ENCODE measurements at places on chromosomes 7 and 10.

- DNase-seq = no peak
Measured at GRCh38 chr7:28885771-28886170, 72.4 kb downstream of the TRIL start.

- no peak for DNase-seq
Measured at GRCh38 chr7:112882991-112883390, 92.8 kb upstream of the TMEM168 start.

DNA sequence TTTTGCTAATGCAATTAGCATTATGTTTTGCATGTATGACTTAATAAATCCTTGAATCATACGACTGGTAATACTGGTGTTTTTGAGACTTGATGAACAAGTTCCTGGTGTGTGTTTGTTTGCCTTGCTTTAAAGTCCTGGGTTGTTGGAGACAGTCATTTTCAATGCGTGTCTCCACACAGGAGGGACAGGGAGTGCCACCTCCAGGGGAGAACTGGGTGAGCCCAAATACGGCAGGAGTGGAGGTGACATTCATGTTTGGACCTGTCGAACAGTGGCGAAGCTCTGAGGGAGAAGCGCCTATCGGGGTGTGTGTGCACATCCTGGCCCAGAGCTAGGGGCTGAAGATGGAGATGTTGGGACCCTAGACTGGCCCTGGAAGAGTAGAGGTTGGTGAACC lies 43.8 kb downstream of the DAGLB start:
- no peak for DNase-seq

GRCh38 chr7:155228894-155229293 lies 68.8 kb upstream of the INSIG1 start:
- DNase-seq = peak; percentile 23

DNA sequence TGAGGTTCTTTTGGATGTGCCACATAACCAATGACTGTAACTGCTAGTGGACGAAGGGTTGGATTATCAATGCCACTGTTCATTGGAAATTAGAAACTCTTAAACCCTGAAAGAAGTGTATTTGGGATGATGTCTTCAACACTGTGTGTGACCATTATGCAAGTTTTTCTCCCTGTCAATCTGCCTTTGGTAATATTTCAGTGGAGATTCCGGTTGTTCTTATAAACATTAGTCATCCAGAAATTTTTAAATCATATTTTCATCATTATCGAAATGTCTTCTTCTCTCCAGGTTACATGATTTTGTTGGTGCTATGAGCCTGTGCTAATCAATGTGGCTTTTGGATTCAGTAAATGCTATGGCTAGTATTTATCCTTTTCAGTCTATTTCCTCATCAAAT lies 61.7 kb upstream of the KLF6 start:
- no peak for DNase-seq

DNA sequence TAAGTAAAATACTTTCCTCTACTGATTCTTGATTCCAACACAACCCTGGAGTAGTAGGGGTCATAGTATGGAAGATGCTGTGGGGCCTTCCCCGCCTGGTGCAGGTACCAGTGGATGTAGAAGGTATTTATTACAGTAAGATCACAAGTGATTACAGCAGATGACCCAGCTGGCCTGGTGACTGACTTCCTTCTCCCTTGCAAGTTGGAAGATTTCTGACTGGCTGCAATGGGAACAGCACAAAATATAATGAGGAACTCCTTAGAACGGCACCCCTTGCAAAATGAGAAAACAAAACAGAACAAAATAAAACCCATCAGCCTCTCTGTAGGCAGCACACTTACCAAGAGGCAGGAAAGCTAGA lies 61.7 kb upstream of the TARP start:
- no peak for DNase-seq

- DNase-seq = peak; percentile 77
Measured at GRCh38 chr10:43667761-43668386, 19.2 kb upstream of the ZNF32 start.

- DNase-seq = no peak
Measured at GRCh38 chr7:40945788-40946187, 757.1 kb downstream of the INHBA start.

GRCh38 chr7:112874909-112875308 lies 84.7 kb upstream of the TMEM168 start:
- DNase-seq = no peak

DNA sequence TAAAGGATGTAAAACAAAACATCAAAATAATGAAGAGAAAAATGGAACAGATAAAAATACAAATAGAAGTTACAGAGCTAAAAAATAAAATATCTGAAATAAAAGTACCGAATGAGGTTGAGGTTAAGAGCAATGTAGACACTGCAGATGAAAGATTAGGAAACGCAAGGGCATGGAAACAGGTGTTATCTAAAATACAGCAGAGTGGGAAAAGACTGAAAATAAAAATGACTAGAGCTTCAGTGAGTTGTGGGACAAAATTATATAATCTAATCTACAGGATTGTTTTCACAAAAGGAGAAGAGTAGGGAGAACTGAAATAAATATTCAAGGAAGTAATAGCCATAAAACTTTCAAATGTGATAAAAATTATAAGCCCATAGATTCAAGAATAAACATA lies 123.8 kb downstream of the PTEN start:
- no peak for DNase-seq

- no peak for DNase-seq
Measured at GRCh38 chr10:132551093-132551807, 13.7 kb downstream of the INPP5A start.

DNA sequence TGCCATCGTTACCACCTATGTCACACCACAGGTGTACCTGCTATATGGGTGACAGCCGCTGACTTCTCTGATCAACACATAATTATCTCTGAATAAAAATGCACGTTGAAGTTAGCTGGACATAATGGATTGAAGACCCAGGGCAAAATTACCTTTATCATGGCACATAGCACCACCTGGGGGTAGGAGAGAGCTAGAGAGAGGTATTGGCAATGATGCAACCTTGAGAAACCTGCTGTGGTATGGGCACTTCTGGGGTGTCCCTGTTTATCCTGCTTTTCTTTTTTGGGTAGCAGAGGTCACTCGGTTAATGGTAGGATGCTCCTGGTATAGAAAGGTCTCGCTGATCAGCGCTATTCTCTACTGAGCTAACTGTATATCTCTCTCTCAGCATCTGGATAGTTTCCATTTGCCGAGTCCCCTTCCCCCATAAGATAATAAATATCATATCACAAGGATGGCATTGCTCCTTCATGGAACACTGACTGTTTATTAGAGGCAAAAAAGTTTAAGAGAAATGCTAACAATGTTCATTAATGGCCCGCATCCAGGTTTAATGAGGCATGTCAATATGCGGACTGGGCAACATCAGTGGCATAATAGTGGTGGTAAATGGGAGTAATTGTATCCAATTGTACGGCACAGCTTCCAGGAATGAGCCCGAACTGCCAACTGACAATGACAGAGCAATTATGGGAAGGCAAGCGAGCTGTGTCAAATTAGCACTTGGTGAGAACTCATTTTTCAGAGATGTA lies 323.1 kb downstream of the TFEC start:
- peak; percentile 69 for DNase-seq

DNA sequence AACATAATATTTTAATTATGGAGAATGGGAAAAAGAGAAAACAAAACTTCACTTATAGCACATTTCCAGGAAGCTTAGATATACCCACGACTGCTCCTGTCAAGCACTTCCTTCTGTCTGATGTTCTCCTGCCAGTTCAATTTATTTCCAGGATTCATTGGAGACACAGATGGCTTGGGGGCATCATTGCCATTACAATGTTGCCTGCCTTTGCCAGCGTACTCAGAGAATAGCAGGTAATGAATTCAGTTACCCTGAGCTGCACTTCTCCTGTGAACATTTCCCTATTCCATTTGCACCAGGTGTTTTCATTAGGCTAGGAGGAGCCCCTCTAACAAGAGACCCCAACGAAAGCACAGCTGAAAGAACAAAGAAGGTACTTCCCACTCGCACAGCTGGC lies 33.7 kb downstream of the INSIG1 start:
- DNase-seq = no peak

GRCh38 chr7:46671108-46671769 lies 750.2 kb upstream of the IGFBP3 start:
- no peak for DNase-seq

GRCh38 chr10:106765241-106765754 lies 399.2 kb downstream of the SORCS1 start:
- DNase-seq = no peak

GRCh38 chr7:11648980-11649379 lies 183.0 kb downstream of the THSD7A start:
- DNase-seq = no peak

GRCh38 chr7:116598278-116598677 lies 73.4 kb downstream of the CAV1 start:
- no peak for DNase-seq

DNA sequence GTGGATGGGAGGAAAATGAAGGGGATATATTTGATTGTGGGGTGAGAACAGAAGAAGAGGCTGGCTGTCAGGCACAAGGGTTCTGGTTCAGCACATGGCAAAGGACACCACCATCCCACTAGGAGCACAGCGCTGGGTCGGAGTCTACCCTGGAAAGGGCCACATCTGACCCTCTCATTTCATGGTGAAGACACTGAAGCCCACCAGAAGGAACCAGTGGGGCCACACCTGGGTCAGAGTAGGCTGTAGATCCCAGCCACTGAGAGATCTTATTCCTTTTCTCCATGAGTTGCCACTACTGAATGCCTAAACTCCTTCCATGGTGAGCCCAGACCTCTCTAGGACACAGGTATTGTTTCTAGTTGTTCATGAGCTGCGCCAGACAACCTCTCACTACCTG lies 25.8 kb downstream of the SFTPD start:
- no peak for DNase-seq

GRCh38 chr7:37526623-37527022 lies 78.0 kb upstream of the ELMO1 start:
- DNase-seq = no peak

GRCh38 chr7:1030444-1031070 lies 13.8 kb upstream of the GPR146 start:
- no peak for DNase-seq

DNA sequence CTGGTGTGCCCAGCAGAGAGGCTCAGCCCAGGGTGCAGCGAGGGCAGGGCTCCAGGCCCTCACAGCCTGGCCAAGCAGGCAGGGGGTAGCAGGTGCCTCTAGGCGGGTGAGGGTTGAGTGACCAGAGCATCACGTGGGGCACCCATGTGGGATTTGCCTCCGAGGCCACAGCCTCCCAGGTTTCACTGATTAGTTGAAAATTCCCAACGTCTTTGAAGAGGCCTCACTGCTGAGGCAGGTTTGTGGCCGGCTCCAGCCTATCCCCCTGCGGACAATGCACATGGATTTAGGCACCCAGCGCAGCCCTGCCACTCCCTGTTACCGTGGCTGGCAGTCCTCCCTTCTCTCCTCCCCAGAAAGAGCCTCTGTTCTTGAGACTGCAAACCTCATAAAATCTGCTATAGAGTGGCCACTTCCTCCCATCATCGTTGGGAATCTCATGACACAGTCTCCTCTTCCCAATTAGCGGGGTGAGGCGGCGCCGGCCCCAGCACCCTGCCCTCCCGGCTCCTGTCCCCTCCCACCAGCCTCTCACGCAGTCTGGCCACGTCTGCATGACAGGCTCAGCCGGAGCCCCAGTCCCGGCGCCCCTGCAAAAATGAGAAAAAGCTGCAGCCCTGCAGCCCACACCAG lies 10.8 kb downstream of the MYL10 start:
- DNase-seq = no peak

- no peak for DNase-seq
Measured at GRCh38 chr7:4722960-4723630, 41.0 kb downstream of the FOXK1 start.

- DNase-seq = no peak
Measured at GRCh38 chr7:100485471-100485876, 1.7 kb downstream of the NYAP1 start.

GRCh38 chr10:46018453-46019176 lies 11.8 kb downstream of the NCOA4 start:
- no peak for DNase-seq

- no peak for DNase-seq
Measured at GRCh38 chr7:30331338-30331737, 46.9 kb downstream of the ZNRF2 start.

GRCh38 chr10:124539935-124540641 lies 78.5 kb downstream of the LHPP start:
- peak; percentile 88 for DNase-seq

GRCh38 chr7:155741082-155741481 lies 71.2 kb downstream of the SHH start:
- DNase-seq = no peak

DNA sequence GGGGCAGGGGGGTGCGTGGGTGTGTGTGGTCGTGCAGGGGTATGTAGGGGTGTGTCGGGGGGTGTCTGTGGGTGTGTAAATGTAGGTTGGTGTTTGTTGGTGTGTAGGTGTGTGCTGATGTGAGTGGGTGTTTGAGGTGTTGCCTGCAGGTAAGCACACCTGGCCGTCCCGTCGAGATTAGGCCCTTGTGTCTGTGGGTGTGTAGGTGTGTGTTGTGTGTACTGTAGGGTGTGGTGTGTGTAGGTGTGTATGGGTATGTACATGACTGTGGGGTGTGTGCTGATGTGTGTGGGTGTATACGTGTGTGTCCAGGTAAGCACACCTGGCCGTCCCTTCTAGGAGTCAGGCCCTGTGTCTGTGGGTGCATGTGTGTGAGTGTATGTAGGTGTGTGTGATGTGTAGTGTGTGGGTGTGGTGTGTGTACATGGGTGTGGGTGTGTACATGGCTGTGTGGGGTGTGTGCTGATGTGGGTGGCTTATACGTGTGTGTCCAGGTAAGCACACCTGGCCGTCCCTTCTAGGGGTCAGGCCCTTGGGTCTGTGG lies 15.8 kb downstream of the FAM20C start:
- no peak for DNase-seq

- DNase-seq = no peak
Measured at GRCh38 chr10:74683067-74683466, 143.3 kb upstream of the KAT6B start.

GRCh38 chr10:131310142-131310541 lies 1.4 kb downstream of the TCERG1L start:
- peak; percentile 16 for DNase-seq

DNA sequence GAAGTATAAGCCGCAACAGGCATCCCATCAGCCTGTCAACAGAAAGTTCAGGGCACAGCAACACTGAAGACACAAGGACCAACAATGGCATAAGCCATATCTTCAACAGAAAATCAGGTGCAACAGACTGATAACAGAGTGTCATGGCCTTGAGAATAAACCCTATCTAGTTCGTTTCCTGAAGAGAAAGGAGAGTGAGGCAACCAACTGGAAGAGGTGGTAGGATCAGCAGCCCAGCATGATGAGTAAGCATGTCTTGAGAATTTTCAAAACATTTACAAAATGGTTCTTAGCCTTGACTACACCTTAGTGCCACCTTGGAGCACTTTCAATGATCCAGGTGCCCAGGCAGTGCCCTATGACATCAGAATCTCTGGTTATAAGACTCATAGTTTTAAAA lies 290.2 kb upstream of the SEMA3C start:
- no peak for DNase-seq

GRCh38 chr7:99111591-99111990 lies 32.3 kb downstream of the SMURF1 start:
- no peak for DNase-seq

All from kidney (tissue), 22 donors.